ENCODE measurements at places on chromosomes 2 and 18.

DNA sequence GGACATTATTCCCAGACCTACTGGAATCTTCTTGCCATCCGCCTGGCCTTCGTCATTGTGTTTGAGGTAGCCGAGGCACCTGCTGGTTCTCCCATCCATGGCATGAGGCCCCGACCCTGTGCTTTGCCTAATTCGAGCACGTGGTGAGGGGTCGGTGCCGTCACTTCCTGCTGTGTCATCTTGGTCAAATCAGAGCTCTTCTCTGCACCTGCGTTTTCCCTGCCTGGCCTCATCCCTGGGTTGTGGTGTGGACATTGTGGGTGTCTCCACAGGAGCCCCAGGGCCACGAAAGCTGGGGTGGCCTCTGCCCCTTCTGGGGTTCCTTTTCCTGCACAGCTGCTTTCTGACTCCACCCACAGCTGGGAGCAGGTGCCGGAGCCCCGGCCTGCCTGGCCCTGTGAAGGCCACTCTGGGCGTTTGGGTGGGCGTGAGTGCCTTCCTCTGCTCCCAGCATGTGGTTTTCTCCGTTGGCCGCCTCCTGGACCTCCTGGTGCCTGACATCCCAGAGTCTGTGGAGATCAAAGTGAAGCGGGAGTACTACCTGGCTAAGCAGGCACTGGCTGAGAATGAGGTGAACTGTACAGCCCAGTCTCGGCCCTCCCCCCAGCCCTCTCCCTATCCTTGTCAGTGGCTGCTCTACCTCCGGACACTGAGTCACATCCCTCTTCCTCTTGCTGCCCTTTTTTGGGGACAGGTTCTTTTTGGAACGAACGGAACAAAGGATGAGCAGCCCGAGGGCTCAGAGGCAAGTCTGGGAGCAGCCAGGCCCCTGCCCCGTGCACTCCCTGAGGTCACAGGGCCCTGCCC lies 34.9 kb downstream of the ANO7 start:
- no peak for DNase-seq

- no peak for DNase-seq
Measured at GRCh38 chr2:174952607-174953006, 52.6 kb downstream of the CHN1 start.

GRCh38 chr2:6452702-6453481 lies 412.8 kb downstream of the CMPK2 start:
- DNase-seq, result no peak

DNA sequence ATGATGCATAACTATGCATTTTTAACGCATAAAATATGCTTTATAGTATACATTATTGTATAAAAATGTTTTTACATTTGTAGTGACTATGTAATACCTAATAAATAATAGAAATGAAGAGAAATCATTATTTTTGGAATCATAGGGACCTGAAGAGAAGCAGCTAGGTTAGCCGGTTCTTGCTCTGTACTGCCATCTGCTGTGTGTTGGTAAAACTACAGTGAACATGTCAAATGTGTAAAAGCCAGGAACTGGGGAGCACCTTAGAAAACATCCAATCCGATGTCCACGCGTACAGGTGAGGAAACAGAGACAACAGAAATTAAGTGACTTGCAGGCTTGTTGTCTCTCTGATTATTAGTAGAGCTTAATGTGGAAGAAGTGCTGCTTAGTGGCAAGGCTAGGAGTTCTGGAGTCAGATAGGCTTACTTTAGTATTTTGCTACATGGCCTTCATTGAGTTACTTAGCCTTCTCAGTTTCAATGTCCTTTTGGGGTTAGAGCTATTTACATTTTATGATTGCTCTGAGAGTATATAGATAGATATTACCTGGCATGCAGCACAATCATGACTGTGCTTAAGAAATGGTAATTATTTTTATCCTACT lies 386.5 kb downstream of the DLGAP1 start:
- peak; percentile 45 for DNase-seq

- DNase-seq, result no peak
Measured at GRCh38 chr2:100948942-100949811, 52.9 kb upstream of the RPL31 start.

DNA sequence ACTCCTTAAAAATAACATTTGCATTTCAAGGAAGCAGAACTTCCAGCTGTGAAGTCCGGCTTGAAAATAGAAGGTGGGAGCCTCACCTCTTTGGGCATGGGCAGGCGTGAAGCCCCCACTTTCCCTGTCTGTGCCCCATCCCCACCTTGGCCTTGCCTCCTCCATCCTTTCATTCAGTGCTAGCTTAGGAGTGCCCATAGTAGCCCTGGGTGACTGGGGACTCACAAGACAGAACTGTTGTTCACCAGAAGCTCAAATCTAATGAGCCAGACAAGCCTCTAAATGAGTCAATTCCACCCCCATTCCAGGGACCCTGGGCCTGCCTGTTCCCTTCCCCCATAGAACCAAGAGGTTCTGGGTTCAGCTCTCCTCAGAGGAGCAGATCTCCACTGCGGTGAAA lies 20.0 kb downstream of the SPATA3 start:
- DNase-seq, result no peak

DNA sequence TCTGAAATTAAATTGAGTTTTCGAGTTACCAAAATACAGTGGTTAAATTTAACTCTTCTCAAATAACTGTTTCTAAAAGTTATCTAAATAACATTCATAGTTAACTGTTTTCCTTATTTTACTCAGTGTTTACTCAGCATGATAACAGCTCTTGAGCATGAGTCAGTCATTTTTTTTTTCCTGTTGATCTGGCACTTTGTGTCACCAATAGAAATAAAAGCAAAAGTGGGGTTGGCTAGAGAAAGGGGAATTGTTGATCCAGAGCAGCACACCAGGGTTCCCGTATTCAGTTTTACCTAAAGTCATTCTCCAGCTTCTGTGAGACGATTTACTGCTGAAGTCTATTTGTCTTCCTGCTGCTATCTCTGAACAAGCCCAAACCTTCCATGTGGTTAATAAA lies 851.6 kb downstream of the DCC start:
- DNase-seq, result no peak

- peak; percentile 68 for DNase-seq
Measured at GRCh38 chr18:75207310-75208154, 1.4 kb downstream of the PTGR3 start.

DNA sequence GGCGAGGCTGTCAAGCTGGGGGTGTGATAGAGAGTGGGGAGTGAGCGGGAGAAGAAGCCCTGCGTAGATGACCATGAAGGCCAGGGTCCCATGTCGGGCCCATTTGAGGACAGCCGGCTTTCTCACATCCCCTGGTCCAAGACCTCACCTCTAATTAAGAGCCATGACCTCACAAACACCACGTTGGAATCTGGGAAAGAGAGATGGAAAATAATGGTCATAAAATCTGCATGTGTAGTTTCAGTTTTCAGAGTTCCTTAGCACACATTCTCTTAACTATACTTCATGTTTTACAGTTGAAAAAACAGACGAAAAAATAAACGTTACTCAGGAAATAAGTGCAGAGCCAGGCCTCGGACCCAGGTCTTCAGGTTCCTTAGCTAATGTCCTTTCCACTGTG lies 244.8 kb upstream of the SIX2 start:
- no peak for DNase-seq

GRCh38 chr18:12239431-12239830 lies 14.7 kb upstream of the CIDEA start:
- DNase-seq, result no peak

- peak; percentile 19 for DNase-seq
Measured at GRCh38 chr2:197378494-197379307, 56.1 kb downstream of the SF3B1 start.

GRCh38 chr2:33788044-33788443 lies 188.9 kb upstream of the FAM98A start:
- DNase-seq, result no peak

DNA sequence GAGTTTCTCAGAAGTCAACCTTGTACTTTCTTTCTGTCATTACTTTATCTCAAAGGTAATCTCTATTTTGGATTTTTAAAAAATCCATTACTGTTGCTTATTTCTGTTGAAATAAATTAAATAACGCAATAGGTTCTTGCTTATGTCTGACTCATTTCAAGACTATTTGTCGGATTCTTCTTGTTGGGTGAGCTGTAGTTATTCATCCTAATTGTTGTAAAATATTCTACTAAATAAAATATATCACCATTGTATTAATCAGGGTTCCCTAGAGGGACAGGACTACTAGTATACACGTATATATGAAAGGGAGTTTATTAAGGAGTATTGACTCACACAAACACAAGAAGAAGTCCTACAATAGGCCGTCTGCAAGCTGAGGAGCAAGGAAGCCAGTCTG lies 403.9 kb upstream of the CYRIA start:
- DNase-seq, result no peak

DNA sequence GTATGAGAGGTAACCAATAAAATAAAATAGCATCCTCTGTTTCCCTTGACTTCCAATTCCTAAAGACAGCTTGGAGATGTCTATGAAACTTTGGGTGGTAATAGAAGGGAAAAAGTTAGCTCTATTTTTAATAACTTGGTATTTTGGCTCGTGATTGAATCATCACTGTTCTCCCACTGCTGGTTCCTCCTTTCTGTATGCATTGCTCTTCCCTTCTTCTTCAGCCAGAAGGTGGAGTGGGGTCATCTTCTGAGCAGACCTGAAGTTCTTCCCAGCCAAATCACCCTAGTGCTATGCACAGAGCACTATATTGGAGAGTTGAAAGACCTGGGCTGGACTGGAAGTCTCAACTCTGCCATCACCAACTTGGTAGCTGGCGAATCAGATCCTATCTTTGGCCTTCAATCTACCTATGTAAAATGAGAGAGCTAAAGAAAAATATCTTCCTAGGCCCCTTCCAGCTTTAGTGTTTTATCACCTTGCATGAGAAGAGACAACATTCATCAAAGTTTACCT lies 54.1 kb downstream of the CPO start:
- no peak for DNase-seq

GRCh38 chr2:148554459-148555247 lies 89.9 kb upstream of the EPC2 start:
- DNase-seq, result no peak

- DNase-seq, result no peak
Measured at GRCh38 chr18:13270279-13270855, 51.8 kb downstream of the LDLRAD4 start.

All from amniotic epithelial cell (primary cell).